ENCODE measurements at places on chromosomes 2 and 18. TPM values are rescaled to one million over a fixed set of nuclear protein-coding genes. Genes with fewer than 3 reads are reported as not detected.

The NCKAP5 gene
- 19.7 TPM for total RNA-seq

The UPP2 gene
- 3.1 TPM for total RNA-seq

The MYO7B gene
- not detected for total RNA-seq

The TUBB8B gene
- total RNA-seq = not detected
